ENCODE measurements at places on chromosomes 4 and X. TPM values are rescaled to one million over a fixed set of nuclear protein-coding genes. Genes with fewer than 3 reads are reported as not detected.
A peak's percentile ranks its signal among the peaks of the same experiment; 100 is the strongest.

Gene PCDH10
- total RNA-seq = 1.2 TPM

Gene CSAG2
- total RNA-seq = not detected

- peak; percentile 97 for DNase-seq
Observed at GRCh38 chr4:38162240-38162784, 202.1 kb downstream of the PTTG2 start.

- DNase-seq = peak; percentile 1
Observed at GRCh38 chrX:52341493-52341892, 27.3 kb upstream of the XAGE2 start.

DNA sequence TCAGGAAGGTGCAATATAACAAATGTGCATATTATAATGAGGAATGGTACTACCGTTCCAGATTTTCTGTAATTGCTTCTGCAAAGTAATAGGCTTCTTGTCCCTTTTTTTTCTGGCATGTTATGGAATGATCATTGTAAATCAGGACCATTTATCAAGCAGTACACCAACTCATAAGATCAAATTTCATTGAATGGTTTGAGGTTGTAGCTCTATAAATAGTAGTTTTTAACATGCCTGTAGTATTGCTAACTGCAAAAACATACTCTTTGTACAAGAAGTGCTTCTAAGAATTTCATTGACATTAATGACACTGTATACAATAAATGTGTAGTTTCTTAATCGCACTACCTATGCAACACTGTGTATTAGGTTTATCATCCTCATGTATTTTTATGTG lies 12.6 kb downstream of the IBSP start:
- DNase-seq = no peak

DNA sequence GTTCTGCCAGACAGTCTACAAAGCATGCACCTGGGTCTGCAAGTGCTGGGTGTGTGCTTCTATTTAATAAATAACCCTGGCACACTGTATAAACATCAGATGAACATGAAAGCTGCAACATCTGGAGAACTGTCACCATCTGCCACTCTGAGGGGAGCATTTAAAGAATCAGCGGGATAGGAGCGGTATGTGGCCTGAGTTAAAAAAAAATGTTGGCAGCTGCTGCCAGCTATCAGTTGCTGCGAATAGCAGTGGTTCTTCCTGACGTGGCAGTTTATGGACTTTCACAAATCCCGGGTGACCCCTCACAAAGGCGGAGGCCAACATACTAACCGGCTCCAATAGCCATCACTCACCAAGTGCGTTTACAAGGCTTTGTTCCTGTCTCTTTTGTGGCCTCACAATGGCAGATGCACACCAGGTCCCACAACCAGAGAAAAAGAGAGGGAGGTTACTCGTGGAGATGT lies 95.1 kb downstream of the RASL11B start:
- DNase-seq = peak; percentile 90
